Myometrial cell (primary cell): ENCODE measurements at places on chromosomes 1 and 21. TPM values are rescaled to one million over a fixed set of nuclear protein-coding genes. Genes with fewer than 3 reads are reported as not detected.

Gene TRMT13
- total RNA-seq: 6.0 and 6.1 TPM in 2 replicates

Gene OLIG2
- not detected in 2 replicates for total RNA-seq

Gene DNALI1
- total RNA-seq: 9.6 and 13.5 TPM in 2 replicates

Gene CLCA4
- total RNA-seq: not detected in 2 replicates
